ENCODE measurements at places on chromosomes 5 and 9. TPM values are rescaled to one million over a fixed set of nuclear protein-coding genes. Genes with fewer than 3 reads are reported as not detected.

Gene PCDHB13
- total RNA-seq, result not detected

Gene ZNF474
- total RNA-seq, result not detected

Gene GPR21
- 1.3 TPM for total RNA-seq

Gene RELL2
- 25.1 TPM for total RNA-seq

Gene PITX1
- total RNA-seq, result not detected

Gene WWC1
- total RNA-seq, result 0.04 TPM

- H3K27me3 ChIP-seq, result no peaks in the 10 kb centered on the region
- peaks cover 85% of the 10 kb centered on the region for H3K4me1 ChIP-seq
- peak overlapping the region; percentile 77 for H3K27ac ChIP-seq
- no peak overlapping the region for H3K4me3 ChIP-seq
- DNase-seq, result no peak
Measured at GRCh38 chr9:120917929-120918762, 8.4 kb downstream of the TRAF1 start.

DNA sequence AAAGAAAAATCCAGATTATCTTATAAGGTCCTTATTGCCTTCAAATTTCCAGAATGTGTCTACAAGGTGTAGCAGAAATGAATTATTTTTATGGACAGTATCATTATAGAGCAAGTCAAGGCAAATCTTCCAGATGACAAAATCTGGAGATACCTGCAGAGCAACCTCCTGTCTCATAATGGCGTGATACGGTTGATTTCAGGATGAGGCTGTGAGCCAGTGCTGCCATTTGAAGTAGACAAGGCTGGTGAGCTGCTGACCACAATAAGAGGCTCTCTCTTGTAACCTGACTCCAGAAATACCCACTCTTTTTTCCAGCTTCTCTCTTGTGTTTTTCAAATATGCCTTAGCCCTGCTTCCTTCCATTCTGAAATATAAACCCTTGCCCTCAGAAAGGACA, 108.2 kb downstream of the HTR1A start:
- H3K4me3 ChIP-seq, result no peak overlapping the region
- H3K4me1 ChIP-seq, result no peaks in the 10 kb centered on the region
- no peaks in the 10 kb centered on the region for H3K36me3 ChIP-seq
- no peak overlapping the region for H3K27ac ChIP-seq
- DNase-seq, result no peak

DNA sequence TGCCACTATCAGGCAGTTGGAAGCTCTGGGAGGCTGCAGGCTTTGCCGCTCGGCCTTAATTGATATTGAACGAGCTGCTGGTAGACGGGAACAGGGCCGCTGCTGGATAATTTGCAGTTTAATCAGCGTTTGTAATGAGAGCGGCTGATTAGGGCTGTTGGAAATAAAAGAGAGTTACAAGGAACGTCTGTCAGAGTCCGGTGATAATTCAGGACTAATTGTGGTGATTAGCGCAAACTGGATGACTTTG, 68.2 kb upstream of the TBCA start:
- H3K27ac ChIP-seq, result no peak overlapping the region
- no peak for DNase-seq
- peaks cover 7% of the 10 kb centered on the region for H3K4me1 ChIP-seq
- H3K27me3 ChIP-seq, result peaks cover 53% of the 10 kb centered on the region

DNA sequence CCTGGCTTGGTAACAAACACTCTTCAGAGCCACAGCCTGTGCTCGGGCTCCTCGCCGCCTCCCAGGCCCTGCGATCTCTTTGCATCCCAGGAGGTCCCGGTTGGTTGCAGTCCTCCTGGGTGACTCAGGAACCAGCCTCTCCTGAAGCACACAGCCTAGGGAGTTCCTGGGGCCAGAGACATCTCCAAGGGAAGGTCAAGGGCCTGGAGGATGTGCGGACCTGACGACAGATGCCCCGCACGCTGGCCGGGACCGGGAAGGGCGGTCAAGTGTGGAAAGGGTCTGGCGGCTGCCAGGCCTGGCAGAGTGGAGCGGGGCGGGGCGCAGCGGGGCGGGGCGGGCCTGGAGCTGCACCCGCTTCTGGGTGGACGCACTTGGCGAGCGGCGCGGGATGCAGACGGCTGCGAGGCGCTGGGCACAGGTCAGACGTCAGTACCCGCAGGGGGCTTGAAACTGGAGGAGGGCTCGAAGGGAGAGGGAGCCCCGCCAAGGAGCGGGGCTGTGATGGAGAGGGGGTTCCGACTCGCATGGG, 45.0 kb upstream of the PRSS3 start:
- H3K4me1 ChIP-seq, result peaks cover 23% of the 10 kb centered on the region
- H3K36me3 ChIP-seq, result no peaks in the 10 kb centered on the region
- H3K4me3 ChIP-seq, result no peak overlapping the region
- no peak for DNase-seq

- H3K27me3 ChIP-seq, result peaks cover 3% of the 10 kb centered on the region
- DNase-seq, result no peak
- no peak overlapping the region for H3K4me3 ChIP-seq
- H3K27ac ChIP-seq, result no peak overlapping the region
Measured at GRCh38 chr5:71862087-71862486, 143.0 kb downstream of the CARTPT start.

- H3K27ac ChIP-seq, result no peak overlapping the region
- H3K27me3 ChIP-seq, result peaks cover 16% of the 10 kb centered on the region
- no peak for DNase-seq
- H3K36me3 ChIP-seq, result no peaks in the 10 kb centered on the region
- no peak overlapping the region for H3K4me3 ChIP-seq
Measured at GRCh38 chr5:96227957-96228356, 205.1 kb downstream of the PCSK1 start.

- H3K27ac ChIP-seq, result peak overlapping the region; percentile 93
- H3K4me1 ChIP-seq, result peaks cover 72% of the 10 kb centered on the region
- H3K4me3 ChIP-seq, result peak overlapping the region; percentile 98
Measured at GRCh38 chr9:131500377-131500776, 2.3 kb upstream of the POMT1 start.

DNA sequence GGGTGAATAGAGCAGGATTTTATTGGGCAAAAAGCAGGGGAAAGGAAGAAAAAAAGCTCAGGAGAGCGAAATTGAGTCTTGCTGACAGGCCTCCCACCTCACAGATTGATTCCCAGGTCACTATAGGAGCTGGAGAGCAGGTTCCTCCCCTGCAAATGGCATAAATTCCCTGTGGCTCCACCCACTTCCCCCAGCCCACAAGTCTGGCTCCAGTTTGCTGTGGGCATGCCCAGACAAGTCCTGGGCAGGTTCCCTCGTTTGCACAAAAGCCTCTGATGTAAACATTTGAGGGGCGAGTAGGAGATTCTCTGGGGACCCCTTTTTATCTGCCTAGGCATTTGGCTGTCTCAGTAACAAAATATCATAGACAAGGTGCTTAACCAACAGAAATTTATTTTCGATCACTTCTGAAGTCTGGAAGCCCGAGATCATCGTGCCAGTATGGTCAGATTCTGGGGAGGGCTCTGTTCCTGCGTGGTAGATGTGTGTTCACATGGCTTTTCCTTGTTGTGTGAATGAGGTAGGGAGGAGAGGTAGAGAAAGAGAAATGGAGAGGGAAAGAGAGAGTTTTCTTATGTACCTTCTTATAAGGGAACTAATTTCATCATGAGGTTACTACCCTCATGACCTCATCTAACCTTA, 614.5 kb downstream of the MAT2B start:
- no peak for DNase-seq
- no peaks in the 10 kb centered on the region for H3K27me3 ChIP-seq
- no peak overlapping the region for H3K4me3 ChIP-seq

DNA sequence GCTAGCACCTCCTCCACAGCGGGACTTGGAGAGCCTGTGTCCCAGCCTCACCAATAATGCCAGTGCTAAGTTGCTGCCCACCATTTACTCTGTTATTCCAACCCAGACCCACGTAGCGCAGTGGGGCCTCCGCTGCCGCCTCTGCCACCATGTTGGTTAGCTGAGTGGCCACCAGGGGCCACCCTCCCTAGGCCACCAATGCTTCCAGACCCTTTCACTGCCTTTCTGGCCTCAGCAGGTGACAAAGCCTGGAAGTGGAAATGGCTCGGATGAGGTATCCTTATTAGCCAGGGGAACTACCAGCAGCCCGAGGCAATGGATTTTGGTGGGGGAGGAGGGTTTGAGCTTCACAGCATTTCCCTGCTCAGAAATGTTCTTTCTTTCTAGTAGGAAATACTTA, 110.1 kb downstream of the OSTF1 start:
- no peaks in the 10 kb centered on the region for H3K27me3 ChIP-seq
- no peaks in the 10 kb centered on the region for H3K4me1 ChIP-seq
- H3K27ac ChIP-seq, result no peak overlapping the region
- no peak overlapping the region for H3K4me3 ChIP-seq
- no peak for DNase-seq
- H3K36me3 ChIP-seq, result no peaks in the 10 kb centered on the region

DNA sequence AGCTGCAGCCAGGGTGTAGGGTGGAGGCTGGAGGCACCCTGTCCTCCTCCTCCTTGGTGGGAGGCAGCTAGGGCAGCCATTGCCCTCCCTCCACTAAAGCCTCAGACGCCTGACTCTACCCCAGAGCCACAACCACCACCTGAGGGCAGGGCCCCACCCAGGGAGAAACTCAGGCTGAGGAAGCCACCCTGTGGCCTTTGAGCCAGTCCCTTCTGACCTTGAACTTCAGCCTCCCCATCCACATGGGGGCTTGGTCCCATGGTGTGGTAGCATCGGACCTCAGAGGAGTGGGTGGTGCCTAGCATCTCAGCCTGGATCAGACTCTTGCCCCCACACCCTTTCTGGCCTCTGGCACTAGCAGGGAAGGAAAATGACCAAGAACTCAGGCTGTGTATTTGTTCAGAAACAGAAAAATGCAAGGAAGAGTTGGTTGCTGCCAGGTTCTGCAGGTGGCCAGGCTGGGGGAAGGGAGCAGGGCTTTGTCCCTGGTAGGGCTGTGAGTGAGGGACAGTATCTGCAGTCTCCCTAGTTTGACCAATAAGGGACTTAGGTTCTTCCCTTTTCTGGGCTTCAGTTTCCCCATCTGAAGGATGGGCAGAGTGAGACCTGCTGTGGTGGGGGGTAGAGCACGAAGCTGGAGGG, 3.2 kb downstream of the DAB2IP start:
- H3K36me3 ChIP-seq, result no peaks in the 10 kb centered on the region
- H3K4me1 ChIP-seq, result peaks cover 4% of the 10 kb centered on the region
- DNase-seq, result no peak
- H3K27me3 ChIP-seq, result peaks cover 41% of the 10 kb centered on the region
